ENCODE measurements at places on chromosomes 13 and 19.

DNA sequence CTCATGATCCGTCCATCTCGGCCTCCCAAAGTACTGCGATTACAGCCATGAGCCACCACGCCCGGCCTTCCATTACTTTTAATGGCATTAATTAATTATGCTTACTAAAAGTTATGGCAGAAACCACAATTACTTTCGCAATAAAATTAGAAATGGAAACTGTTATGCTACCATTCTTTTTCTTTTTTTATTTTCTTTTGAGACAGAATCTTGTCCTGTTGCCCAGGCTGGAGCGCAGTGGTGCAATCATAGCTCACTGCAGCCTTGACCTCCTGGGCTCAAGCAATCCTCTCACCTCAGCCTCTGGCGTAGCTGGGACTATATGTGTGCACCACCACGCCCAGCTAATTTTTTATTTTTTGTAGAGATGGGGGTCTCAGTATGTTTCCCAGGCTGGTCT lies 4.6 kb upstream of the BST2 start:
- no peak for DNase-seq

GRCh38 chr19:43697295-43697694 lies 18.6 kb upstream of the IRGC start:
- DNase-seq = no peak

- DNase-seq = no peak
These were observed 22.0 kb downstream of the GGACT start for GRCh38 chr13:100566543-100566942.

- DNase-seq = no peak
These were observed 8.8 kb downstream of the PAF1 start for GRCh38 chr19:39381910-39382611.

- DNase-seq = no peak
These were observed 6.8 kb upstream of the ZNF324 start for GRCh38 chr19:58460039-58460438.

DNA sequence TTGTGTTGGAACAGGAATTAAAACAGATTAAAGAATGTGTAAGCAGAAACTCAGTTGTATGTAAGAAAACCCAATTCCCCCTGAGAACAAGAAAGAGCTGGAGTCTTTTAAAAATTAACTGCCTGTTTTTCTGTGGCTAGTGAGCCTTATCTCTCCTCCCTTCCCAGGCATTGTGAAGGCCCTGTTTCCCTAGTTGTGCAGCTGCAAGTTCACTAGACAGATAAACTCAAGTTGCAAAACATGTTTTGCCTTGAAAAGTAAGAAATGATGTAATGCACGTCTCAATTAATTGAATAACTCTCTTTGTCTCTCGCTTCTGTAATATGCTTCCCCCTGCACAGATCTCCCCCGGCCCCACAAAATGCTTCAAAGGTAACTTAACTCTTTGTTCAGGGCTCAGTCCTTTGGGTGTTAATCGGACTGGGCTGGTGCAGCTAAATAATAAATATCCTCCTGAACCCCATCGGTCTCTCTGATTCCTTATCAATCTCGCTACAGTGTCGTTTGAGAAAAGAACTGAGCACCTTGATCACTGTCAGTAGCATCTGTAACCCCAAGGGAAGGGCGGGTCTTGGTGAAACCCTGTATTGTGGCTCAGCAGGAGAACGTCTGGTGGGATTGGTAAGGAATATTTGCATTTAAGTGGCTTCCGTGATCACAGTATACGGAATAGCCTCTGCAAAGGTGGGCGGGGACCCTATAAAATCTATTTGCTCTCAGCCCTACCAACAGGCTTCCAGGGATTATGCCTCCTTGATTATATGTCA lies 1.6 kb upstream of the ZNF556 start:
- no peak for DNase-seq

GRCh38 chr13:26494571-26495195 lies 62.8 kb upstream of the WASF3 start:
- no peak for DNase-seq

Data from natural killer cell (primary cell).